ENCODE measurements at places on chromosomes 13 and 19. TPM values are rescaled to one million over a fixed set of nuclear protein-coding genes. Genes with fewer than 3 reads are reported as not detected.

GRCh38 chr19:5974721-5975387 is 3.1 kb downstream of the RANBP3 start:
- DNase-seq = no peak

DNA sequence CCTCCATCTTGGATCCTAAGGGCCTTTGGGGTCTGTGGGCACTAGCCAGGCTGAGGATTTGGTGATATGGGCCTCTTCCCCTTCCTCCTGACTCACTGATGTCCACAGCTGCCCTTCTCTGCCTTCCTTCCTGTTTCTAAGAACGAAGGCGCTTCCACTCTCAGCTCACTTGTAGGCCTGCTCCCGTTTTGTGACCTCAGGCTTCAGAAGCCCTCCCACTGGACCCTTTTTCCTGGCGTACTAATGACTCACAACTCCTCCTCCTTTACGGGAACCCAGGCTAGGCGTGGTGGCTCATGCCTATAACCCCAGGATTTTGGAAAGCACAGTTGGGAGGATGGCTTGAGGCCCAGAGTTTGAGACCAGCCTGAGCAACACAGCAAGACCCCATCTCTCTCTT is 55.6 kb downstream of the TMED1 start:
- DNase-seq = peak; percentile 60

GRCh38 chr13:99886706-99887105 is 84.9 kb downstream of the ZIC5 start:
- no peak for DNase-seq

DNA sequence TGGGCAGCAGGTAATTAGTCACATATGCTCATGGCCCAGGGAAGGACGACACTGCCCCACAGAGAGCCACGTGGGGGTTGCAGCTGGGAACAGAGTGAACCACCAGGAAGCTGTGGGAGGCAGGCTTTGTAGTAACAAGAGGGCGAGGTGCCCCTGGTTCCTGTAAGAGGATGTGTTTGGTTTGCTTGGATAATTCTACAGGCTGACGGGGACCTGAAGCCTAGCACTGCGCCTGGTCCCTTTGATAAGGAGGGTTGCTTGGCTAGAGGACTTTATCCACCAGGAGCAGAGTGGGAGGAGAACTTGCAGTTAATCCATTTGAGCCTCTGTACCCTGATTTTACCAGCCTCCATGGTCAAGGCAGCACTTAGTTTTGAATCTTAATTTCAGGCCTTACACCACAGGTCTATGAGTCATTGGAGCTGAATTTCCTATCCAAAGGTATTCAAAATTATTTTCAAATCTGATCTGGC is 67.4 kb upstream of the CLDN10 start:
- DNase-seq = no peak

DNA sequence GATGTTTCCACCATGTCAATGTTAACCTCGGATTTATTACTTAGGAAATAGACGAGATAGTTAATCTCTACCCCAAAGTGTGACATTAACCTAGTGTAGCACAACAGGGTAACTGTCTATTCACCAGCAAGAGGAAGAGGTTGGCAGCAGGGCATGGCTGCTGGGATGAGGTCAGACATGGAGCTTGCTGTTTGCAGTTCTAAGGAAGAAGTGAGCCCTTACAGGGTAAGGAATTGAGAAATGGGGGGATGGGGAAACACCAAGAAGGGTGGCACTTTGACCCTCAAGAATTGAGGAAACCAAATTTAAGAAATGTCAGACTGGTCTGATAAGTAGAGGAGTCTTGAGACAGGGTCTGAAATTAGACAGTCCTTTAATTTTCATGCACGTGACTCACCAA is 62.4 kb downstream of the MBD3L2B start:
- no peak for DNase-seq

GRCh38 chr19:48419158-48419920 is 25.9 kb downstream of the GRIN2D start:
- no peak for DNase-seq

GRCh38 chr13:72617951-72618350 is 109.5 kb downstream of the MZT1 start:
- DNase-seq = no peak

GRCh38 chr19:47469719-47470118 is 2.0 kb downstream of the SLC8A2 start:
- no peak for DNase-seq

GRCh38 chr19:10643172-10643967 is 10.8 kb upstream of the ILF3 start:
- no peak for DNase-seq

DNA sequence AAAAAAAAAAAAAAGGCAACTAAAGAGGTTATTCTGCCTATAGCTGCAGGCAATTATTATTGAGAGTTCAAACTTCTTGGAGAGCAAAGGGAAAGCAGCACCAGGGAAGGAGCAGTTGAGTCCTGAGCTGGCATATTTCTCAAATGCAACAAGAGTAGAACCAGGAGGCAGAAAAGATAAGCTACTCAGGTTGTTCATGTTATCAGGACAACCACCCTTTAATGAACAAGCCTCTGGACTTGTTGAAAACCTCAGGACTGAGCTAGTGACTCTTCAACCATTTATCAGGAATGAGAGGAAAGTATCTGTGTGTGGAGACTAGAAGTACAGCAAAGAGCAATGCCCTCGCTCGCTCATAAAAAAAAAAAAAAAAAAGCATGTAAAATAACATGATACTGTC is 183.0 kb downstream of the KCTD12 start:
- no peak for DNase-seq

Gene JAK3
- 28.1 TPM for total RNA-seq

Gene ZNF728
- total RNA-seq = 7.0 TPM

Gene MAB21L1
- total RNA-seq = not detected

Gene MED4
- 8.6 TPM for total RNA-seq
